Stimulated activated CD8-positive, alpha-beta memory T cell treated with anti-CD3 and anti-CD28 coated beads, Interleukin-2, amount 100 ng/mL, for 1 hour (primary cell): ENCODE measurements at places on chromosomes 16 and 17.

DNA sequence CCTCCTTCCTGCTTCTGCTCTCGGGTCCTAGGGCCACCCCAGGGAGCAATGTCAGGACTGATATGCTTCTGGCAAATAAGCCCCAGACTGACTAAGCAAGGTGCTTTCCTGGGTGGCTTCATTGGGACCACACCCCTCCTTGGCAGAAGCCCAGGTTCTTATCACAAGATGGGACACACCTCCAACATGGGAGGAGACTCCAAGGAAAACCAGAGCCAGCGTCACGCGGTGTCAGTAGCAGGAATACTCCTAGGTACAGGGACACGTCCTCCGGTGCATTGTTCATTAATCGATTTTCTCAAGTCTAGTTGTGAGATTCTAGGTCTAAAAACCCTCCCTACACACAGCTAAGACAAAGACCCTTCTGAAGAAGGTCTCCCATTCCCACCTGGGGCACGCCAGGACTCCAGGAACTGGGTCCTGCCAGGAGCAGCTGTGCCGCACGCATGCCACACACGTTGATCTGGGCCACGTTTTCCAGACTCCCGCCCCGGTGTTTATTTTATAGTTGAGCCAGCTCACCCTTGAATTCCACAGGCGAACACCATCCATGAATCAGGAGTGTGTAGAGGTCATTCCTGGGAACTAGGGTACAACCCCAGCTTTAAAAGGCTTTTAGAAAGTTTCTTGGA lies 30.8 kb downstream of the FA2H start:
- DNase-seq = no peak

- no peak for DNase-seq
Observed at GRCh38 chr16:5835876-5836275, 738.3 kb upstream of the EEF2KMT start.

DNA sequence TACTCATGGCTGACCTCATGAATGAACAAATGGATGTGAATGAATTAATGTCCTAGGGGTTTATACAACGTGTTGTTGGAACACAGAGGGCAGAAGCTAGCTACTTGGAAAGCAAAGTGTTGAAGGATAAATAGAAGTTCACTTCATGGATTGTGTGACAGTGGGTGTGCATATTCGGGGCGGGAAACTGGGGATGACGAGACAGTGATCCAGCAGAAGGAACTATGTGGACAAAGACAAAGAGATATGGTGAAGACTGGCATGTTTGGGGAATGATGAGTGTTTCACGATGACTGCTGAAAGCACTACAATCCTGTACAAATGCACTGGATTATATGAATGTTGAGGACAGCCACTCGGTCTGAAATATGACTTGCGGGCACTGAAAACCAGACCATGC lies 250.5 kb upstream of the C16orf82 start:
- no peak for DNase-seq

DNA sequence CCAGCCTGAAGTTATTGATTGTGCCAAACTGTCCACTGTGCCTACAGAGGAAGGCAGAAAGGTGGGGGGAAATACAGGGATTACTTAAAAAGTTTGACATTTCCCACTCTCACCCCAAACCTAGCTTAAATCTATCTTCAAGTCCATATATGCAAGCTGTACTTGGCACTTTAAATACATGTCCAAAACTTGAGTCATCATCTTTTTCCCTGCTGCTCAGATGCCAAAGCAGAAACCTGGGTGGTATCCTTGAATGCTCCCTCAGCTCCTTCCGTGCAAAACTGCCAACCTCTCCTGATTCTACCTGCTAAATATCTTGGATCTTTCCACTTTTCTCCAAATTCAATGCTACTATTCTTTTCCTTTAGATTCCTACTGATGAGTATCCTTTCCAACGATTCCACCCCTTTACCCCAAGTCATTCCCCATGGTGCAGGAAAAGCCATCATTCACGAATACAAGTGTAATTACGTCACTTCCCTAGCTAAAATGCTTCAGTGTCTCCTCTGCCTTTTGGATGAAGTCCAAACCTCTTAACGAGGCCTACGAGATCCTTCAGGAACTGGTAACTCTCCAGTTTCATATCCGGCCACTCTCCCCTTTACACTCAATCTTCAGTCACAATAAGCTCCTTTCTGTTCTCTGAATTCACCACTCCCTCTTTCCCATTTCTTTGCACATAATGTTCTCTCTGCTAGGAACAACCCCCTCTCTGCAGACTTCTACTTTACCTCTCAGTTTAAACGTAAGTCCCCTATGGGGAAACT lies 9.3 kb downstream of the BECN1 start:
- DNase-seq = no peak

DNA sequence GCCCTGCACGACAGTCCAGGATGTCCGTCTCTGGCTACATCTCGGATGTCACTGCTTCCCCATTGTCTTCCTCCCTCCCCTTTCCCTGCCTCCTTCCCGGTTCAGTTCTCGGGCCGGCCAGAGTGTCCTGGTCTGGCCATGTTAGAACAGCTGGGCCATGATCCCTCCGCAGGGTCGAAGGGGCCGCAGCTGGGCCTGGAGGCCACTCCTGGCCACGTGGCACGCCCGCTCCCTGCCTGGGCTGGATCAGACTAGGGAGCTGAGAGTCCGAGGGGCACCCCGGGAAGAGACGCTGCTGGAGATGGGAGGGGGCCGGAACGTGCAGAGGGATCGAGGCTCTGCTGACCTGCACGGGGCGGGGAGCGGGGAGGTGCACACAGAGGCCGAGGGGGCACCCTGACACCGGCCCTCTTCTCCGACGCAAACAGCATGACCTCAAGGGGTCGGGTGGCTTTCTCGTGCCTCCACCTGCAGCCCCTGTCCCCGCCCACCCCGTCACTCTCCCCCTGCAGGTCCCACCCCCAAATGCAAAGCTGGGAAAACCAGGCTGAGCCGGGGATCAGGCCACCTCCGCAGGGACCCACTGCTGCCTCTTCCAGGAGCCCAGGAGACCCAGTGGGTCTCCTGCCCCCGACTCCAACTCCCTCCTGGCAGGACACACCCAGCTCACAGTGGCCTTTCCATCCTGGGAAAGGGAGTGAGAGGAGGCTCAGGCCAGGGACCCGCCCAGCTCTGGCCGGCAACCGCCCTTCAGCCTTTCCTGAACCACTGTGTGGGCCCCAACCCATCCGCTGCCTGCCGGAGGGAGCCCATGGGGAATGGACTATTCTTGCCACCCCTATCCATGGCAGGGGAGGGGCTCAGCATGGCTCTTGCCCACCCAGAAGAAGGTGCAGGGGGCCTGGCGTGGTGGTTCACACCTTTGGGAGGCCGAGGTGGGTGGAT lies 38.5 kb downstream of the CTU2 start:
- DNase-seq = no peak

DNA sequence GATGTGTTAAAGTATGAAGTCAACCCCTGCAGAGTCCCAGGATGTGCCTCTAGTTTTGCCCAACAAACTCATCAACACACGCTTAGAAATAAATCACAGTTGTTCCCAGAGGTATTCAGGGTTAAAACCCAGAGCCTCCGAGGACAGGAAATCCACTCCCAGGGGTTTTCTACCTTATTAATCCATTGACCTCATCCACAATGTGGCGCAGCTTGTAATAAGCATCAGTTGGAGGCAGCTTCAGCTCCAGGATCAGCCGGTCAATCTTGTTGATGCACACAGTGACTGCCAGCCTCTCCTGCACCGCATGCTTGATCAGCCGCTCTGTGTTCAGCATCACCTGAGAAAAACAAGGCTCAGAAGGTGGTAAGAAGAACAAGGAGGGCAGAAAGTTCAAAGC lies 23.5 kb downstream of the EFTUD2 start:
- no peak for DNase-seq

DNA sequence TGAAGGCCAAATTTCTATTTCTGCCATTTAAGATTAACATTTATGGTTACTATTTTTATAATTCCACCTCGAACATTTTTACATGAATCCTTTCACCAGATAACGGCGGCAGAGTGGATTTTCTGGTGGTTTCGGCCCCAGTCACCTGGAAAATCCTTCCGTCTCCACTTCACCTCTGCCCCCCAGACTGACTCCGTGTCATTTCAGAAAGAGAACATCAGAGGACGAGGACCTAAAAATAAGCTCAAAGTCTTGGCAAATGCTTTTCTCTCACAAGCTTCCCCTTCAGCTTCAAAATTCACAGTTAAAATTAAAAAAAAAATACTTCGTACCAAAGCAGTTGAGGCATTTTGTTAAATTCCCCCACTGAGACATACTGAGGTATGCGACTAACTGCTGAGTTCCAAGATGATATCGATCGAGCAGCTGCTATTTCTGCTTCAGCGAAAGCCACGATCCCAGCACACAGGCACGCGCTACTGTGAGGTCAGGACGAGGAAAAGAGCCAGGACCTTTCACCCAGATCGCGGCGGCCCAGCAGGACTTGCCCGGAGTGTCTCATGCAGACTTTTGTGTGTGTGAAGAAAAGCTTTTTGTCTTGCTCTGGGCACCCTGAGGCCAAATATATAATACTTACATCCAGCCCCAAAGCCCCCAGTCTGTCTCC lies 36.8 kb downstream of the ASPA start:
- DNase-seq = no peak

- no peak for DNase-seq
Observed at GRCh38 chr17:77165577-77165976, 24.8 kb downstream of the SEC14L1 start.

GRCh38 chr16:8816967-8817655 lies 19.5 kb downstream of the PMM2 start:
- no peak for DNase-seq

- DNase-seq = no peak
Observed at GRCh38 chr16:75653922-75654321, 6.3 kb downstream of the TERF2IP start.

GRCh38 chr16:77961814-77962213 lies 60.5 kb upstream of the CLEC3A start:
- no peak for DNase-seq

DNA sequence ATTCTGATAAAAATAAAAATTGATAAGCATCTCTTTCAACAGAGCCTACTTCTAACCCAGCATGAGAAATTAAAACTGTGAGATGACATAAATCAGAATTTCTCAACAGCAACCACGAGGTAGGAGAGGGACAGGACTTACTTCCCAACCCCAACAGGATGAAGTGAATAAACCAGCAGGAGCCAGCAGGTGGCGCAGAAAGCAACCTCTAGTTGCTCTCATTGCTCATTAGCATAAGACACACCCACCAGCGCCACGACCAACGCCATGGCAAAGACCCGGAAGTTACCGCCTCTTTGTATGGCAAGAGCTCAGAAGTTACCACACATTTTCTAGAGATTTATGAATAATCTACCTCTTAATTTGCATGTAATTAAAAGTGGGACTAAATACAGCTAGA lies 189.4 kb upstream of the CDH8 start:
- no peak for DNase-seq

- DNase-seq = no peak
Observed at GRCh38 chr16:83615953-83616350, 191.8 kb upstream of the HSBP1 start.

DNA sequence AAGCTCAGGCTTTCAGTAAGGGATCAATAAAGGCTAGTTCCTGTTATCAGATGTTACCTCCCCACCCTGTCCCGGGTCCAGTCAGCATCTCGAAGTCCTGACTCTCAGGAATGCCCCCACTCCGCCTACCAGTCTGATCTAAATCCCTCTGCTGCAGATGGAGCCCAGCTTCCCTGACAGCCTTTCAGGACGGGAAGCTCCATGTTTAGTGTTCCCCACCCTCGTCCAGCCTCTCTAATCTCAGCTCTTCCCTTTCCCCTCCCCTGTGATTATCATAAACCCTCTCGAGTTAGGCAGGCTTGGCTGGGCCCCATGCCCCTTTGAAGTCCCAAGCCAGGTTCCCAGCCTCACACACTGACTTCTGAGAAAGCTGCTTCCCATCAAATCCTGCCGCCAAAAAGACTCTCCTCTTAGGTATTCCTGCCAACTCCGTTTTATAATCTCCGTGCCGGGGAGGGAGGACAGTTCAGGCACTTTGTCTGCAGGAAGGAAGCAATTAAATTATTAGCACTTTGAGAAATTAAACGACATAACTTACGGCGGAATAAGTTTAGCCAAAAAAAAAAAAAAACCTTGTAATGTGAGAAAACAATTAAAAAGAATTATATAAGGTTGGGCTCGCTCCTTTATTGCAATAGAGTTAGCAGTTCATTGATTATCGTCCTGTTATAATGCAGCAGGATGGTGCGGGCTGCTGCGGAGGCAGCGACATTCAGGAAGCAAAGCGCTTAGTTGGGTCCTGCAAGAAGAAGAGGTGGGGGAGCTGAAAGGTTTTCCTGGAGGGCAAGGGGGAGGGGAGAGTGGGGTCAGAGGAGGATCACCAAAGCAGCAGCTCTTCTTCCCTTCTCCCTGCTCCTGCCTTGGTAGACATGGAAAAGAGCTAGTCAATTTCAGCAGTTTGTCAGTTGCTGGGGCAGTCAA lies 16.8 kb upstream of the ETV4 start:
- DNase-seq = no peak

- DNase-seq = no peak
Observed at GRCh38 chr16:25838724-25839186, 147.0 kb downstream of the HS3ST4 start.

DNA sequence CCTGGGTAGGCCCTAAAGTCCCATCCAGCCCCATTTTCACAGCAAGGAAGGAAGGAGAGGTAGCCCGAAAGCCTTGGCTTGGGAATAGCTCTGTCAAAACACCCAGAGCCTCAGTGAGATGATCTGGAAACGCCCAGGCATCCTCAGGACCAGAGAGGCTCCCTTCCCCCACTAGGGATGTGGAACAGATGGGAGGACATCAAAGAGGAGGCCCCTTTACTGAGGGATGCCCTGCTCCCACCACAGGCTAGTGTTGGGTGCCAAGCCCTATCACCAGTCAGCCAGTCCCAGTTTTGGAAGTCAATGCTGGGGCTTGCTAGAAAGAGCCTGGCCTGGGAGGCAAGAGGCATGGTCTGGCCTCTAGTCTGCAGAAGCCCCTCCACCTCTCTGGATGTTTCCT lies 4.7 kb downstream of the TPPP3 start:
- no peak for DNase-seq

GRCh38 chr17:48554412-48555257 lies 9.7 kb upstream of the HOXB2 start:
- DNase-seq = no peak

GRCh38 chr16:13377143-13377542 lies 475.7 kb downstream of the SHISA9 start:
- DNase-seq = no peak

GRCh38 chr16:58109881-58110280 lies 19.3 kb downstream of the CFAP20 start:
- no peak for DNase-seq

GRCh38 chr17:41738077-41738800 lies 3.8 kb upstream of the HAP1 start:
- DNase-seq = peak; percentile 60

GRCh38 chr17:49508061-49508865 lies 13.2 kb downstream of the NGFR start:
- DNase-seq = no peak

- peak; percentile 97 for DNase-seq
Observed at GRCh38 chr16:68085259-68086071, at the start of gene NFATC3. TSS of gene NFATC3 (plus strand) at chr16:68085370. CDS start at chr16:68085682, 312 bp downstream.

GRCh38 chr17:69056179-69056823 lies 4.4 kb downstream of the ABCA9 start:
- no peak for DNase-seq

GRCh38 chr17:71709271-71709890 lies 411.4 kb upstream of the SOX9 start:
- DNase-seq = no peak
